ENCODE measurements at places on chromosomes 2 and 18.
A peak's percentile ranks its signal among the peaks of the same experiment; 100 is the strongest.

DNA sequence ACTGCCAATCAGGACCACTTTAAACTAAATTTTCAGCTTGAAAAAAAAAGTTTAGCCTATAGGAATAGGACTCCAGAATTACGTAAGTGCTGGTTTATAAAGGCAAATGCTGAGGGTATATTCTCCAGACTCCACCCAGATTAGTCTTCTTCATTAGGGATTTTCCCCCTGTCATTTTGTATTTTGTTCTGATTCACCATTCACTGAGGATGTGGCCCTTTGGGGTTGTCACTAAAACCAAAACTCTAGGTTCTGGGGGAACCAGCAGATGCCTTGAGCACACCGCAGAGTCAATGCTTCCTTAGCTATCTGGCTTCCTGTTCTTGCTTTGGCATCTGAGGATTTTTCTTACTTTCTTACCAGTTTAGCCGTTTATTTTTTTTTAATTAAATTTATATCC, 10.5 kb downstream of the SCYGR4 start:
- no peak for DNase-seq

DNA sequence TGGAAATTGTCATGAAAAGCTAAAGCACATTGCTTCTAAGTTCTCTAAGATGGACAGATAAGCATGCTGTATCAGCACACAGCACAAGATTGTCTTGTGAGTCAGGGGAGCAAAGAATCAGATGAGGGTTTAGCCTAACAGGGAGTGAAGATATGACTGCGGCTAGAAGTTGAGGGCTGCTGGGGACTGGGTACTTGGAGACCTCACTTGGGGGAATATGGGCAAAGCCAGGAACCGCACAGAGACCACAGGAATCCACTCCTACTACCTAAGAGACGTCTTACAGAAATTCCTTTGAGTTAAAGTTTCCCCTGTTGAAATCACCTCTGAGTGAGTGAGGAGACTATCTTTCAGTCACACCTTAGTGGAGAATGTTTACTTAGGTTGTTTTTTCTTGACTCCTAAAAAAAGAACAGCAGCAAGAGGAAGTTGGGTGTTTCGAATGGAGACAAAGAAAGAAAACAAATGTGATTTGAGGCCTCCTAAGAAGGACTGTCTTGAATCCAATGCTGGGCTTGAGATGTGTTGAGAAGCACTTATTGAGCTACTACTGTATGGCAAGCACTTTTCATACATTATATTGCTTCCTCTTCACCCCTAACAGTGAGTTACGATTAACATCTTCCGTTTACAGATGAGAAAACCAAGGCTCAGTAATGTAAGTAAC, 100.7 kb downstream of the ANKRD44 start:
- no peak for DNase-seq

GRCh38 chr2:12442476-12442847, 274.3 kb upstream of the TRIB2 start:
- no peak for DNase-seq

DNA sequence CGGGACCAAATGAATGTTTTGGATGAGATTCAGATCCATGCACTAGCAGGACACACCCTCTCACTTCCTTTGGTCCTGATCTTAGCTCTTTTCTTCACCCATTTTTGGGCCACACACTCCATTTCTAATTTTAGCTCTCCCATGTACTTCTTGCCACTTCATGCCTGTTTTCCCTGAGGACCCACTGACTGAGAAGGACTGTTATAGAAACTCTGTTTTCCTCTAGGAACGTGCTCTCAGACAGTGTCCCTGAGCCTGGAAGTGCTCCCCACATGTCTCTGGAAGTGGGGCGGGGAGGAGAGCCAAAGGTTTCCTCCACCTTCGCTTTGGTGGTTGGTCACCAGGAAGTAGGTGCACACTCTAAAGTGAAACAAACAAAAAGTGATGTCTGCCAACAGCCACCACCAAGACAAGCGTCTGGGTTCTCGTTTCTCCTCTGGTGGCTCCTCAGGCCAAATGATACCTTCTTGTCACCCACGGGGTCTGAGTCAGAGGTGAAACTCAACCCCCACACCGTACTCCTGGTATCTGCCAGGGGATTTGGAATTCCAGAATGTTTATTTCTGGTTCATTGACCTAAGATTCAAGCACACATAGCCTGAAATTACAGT, 74.7 kb downstream of the MERTK start:
- DNase-seq: no peak

DNA sequence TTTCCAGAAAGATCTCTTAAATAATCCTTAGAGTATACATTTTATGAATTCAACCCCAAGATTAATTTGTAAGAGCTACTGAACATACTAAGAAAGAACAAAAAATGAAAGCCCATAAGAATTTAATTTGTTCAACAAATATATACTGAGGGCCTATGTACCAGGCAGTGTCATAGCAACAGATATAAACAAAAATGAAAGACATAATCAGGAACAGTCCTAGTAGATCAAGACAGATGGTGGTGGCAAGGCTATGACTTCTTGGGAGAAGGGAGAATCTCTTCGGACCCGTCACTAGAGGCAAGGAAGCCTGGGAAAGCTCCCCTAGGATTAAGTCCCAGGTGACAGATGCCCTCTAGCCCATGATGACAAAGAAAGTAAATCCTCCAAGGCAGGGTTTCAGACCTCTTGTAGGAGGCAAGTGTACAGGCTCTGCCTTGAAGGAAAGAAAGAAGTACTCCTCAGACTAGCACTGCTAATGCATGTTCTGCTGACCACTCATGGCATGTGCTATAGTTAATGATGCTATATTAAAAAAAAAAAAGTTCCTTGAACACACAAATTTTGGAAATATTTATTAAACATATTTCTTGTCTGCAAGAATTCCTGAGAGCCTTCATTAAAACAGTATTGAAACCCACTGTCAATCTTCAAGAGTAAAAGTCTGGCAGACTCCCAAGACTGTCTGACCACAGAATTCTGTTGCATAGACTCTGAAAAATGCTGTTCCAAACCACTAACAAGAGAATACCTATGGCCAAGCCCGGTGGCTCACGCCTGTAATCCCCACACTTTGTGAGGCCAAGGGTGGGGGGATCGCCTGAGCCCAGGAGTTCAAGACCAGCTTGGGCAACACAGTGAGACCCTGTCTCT, 31.5 kb downstream of the NOL10 start:
- DNase-seq: no peak

- no peak for DNase-seq
Measured at GRCh38 chr2:121603185-121603584, 46.1 kb downstream of the CLASP1 start.

- DNase-seq: no peak
Measured at GRCh38 chr2:71586471-71586870, 133.1 kb downstream of the DYSF start.

DNA sequence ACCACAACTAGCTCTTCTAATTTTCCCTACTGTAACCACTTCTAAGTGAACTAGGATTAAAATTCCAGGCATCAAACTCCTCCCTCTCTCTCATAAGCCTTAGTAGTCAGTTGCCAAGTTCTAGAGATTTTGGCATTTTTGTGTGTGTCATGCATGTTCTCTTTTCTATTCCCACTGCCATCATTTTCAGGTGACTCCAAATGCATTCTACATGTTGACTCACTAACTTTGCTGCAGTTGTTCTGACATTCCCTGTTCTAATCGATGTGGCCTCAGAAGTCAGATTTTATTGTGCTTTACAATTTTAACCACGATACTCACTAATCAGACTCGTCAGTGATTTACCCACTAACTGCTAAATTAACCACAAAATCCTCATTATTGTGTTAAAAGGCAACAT, 13.3 kb downstream of the DSC1 start:
- no peak for DNase-seq

DNA sequence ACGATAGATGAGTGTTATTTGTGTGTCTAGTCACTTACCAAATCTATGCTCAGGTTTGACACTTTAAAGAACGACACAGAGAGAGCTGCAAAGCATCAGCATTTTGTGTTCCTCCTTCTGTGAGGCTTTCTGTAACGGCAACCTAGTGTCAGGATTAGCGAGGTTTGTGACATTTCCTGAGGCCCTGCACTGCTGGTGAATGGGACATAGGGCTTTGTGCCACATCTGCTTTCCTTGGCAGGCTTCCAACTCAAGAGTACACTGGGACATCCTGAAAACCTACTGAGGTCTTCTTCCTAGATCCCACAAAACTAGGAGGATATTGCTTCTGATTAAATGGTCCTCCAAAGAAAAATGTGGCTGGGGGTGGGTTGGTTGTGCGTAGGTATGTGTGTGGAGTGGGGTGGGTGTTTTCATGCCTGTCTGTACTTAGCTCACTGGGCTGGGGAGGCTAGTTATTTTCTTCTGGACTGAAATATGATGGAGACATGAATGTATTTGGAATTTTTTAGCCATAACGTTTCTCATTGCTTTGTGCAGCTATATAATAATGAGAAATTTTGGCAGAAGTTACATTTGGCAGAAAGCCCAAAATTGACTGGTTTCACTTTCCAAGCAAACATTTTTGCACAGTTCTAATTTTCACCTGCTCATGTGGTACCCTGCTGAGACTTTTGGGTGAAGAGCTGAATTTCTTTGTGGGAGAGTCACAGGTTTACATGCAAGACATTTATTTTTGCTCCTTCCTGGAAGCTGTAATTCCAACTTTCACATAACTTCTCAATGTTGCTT, 308.4 kb downstream of the XIRP2 start:
- peak; percentile 97 for DNase-seq

- no peak for DNase-seq
Measured at GRCh38 chr2:56287508-56287907, 103.7 kb downstream of the CCDC85A start.

GRCh38 chr2:105380432-105381100, 18.3 kb downstream of the FHL2 start:
- DNase-seq: no peak

GRCh38 chr18:2927745-2928144, 80.9 kb downstream of the EMILIN2 start:
- no peak for DNase-seq

GRCh38 chr2:45856391-45857274, 205.2 kb downstream of the PRKCE start:
- DNase-seq: no peak

DNA sequence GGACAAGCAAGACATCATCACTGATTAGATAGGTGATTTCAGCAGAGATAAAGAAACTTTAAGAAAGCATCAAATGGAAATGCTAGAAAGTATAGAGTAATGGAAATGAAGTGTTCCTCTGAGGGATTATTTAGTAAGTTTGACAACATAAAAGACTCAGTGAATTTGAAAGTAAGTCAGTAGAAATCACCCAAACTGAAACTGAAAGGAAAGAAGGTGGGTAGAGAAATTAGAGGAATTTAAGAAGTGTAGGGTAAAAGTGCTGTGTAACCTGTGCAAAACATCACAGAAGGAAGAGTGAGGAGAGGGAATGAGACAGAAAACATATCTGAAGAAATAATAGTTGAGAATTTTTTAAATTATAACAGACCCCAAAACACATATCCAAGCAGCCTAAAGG, 343.1 kb downstream of the CBLN2 start:
- no peak for DNase-seq

DNA sequence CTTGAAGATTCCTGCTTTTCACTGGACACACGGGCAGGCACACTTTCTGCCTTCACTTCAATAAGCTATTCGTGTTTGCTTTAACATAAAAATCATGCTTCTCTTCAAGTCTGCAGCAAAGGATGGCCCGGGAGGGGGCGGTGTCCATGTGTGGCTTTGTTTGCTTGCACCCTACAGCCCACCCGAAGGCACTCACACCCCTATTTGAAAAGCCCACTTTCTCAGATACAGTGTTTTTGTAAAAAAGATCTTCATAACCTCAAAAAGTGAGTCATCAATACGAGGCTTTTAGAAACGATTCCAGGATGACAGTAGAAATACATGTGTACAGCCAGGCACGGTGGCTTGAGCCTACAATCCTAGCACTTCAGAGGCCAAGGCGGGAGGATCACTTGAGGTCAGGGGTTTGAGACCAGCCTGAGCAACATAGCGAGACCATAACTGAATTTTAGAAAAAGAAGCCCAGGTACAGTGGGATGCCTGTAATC, 36.5 kb upstream of the HPCAL1 start:
- DNase-seq: no peak

DNA sequence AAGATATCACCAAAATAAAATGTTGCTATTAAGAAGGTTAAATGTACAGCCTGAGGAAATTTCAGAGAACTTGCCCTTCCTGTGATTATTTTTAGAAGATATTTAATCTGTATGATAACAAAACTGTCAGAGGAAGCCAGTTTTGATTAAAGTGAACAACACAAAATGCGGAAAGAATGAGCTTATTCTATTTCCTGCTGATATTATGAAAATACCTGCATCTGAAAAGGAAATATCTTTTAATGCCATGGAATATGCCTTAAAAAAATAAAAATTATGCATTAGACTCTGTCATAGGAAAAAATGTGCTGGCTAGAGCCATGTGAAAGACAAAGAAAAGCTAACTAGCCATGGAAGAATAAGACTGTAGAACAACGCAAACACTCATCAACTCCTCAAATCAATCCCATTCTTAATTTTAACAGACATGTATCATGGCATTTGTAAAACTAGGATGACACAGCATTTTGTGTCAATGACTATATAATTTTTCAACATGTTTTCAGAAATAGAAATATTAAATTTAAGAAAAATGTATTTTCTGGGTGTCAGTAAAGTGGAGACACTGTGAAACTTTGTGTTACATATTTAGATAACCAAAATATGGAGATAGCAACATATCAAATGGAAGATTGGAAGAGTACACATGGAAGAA, 1768.2 kb downstream of the SUCLG1 start:
- DNase-seq: no peak

DNA sequence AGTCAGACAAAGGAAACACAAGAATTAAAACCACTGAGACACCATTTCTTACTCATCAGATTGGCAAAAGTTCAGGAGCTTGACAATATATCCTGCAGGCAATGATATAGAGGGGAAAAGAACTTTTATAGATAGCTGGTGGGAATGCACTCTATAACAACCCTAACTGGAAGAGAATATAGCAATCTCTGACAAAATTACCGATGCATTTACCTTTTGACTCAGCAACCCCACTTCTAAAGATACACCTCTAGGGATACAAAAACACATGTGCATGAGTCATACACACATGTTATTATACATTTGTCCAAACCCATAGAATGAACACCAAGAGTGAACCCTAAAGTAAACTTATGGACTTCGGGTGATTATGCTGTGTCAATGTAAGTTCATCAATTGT, 79.4 kb upstream of the SRD5A2 start:
- no peak for DNase-seq

- no peak for DNase-seq
Measured at GRCh38 chr2:94879982-94880377, 8.8 kb downstream of the TEKT4 start.

DNA sequence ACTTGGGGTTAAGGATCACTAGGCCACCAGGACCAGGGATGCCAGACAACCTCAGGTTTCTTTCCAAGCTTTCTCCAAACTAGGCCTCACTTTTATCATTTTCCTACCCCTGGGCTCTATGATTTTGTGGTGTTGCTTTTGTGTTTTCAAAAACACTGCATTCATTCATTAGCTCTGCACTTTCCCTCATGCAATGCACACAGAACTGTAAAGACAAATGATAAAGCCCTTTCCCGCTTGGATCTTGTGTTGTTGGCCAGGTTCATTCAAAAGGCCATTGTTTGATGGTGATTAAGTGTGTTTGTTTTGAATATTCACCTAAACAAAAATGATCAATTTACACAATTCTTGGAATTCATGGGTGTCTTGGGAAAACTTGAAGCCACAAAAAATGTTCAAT, 210.7 kb upstream of the TNP1 start:
- no peak for DNase-seq

All from Kasumi-1 (cell line).